Progenitor cell of endocrine pancreas (in vitro differentiated cells): ENCODE measurements at places on chromosomes 7 and 10.

DNA sequence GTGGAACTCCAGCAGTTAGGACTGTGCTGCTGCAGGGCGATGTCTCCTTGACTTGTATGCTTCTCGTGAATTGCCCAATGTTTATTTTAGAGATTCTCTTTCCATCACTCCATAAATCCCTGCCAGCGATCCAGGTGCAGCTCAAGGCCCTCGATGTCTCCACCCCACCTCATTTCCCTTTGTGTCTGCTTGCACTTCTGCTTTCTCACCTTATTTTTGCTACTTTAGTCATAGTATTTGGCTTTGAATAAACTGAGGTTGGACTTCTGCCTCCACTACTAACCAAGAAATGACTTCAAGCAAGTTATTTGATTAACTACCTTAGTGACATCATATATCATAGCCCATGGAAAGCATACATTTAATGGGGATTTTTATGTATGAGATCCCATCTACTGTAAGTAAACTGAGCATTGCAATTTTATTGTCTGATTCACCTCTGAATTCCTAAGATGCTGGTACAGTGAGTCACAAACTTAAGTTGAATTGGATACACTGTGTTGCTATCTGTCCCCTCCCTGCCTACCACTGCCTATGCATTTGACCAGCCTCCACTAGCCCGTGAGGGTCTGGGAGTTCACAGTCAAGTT is 255.8 kb downstream of the ABCA13 start:
- H3K4me3 ChIP-seq, result no peak overlapping the region
- H3K36me3 ChIP-seq, result no peaks in the 10 kb centered on the region
- DNase-seq, result no peak
- no peaks in the 10 kb centered on the region for H3K4me1 ChIP-seq
- no peak overlapping the region for H3K27ac ChIP-seq

DNA sequence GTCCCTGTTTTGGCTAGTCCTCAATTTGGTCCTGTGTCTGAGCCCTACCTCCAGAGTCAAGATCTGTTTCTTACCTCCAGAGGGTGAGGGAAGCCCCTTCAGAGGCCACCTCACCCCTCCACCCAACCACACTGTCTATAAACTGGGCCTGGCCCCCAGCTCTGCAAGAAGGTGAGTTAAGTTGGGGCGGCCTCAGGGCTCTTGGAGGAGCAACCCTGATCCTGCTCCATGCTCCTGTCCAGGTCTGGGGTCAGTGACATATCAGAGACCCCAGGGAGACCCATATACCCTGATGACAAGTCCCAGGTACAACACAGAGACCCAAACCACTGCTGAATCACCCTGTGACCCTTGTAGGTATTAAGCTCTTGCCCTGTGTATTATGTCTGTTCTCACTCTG is 69.5 kb downstream of the MYL10 start:
- no peak overlapping the region for H3K4me3 ChIP-seq
- H3K4me1 ChIP-seq, result peaks cover 1% of the 10 kb centered on the region
- H3K27me3 ChIP-seq, result peaks cover 11% of the 10 kb centered on the region
- H3K36me3 ChIP-seq, result no peaks in the 10 kb centered on the region
- DNase-seq, result no peak

GRCh38 chr7:108073305-108074070 is 56.7 kb downstream of the LAMB4 start:
- no peaks in the 10 kb centered on the region for H3K4me1 ChIP-seq
- no peak for DNase-seq
- no peak overlapping the region for H3K27ac ChIP-seq
- no peaks in the 10 kb centered on the region for H3K27me3 ChIP-seq
- no peaks in the 10 kb centered on the region for H3K36me3 ChIP-seq
- no peak overlapping the region for H3K4me3 ChIP-seq

- peaks cover 14% of the 10 kb centered on the region for H3K4me1 ChIP-seq
- no peak for DNase-seq
- no peak overlapping the region for H3K4me3 ChIP-seq
- no peaks in the 10 kb centered on the region for H3K27me3 ChIP-seq
- H3K27ac ChIP-seq, result no peak overlapping the region
Measured at GRCh38 chr10:100085596-100085995, 3.9 kb upstream of the CPN1 start.

- no peaks in the 10 kb centered on the region for H3K4me1 ChIP-seq
- peaks cover 36% of the 10 kb centered on the region for H3K27me3 ChIP-seq
- H3K36me3 ChIP-seq, result no peaks in the 10 kb centered on the region
- H3K27ac ChIP-seq, result no peak overlapping the region
- no peak overlapping the region for H3K4me3 ChIP-seq
- DNase-seq, result no peak
Measured at GRCh38 chr7:101186844-101187428, 6.8 kb upstream of the NAT16 start.

GRCh38 chr10:63627396-63627795 is 106.2 kb downstream of the REEP3 start:
- no peak overlapping the region for H3K27ac ChIP-seq
- peaks cover 31% of the 10 kb centered on the region for H3K4me1 ChIP-seq
- H3K27me3 ChIP-seq, result peaks cover 8% of the 10 kb centered on the region
- DNase-seq, result no peak
- no peak overlapping the region for H3K4me3 ChIP-seq

GRCh38 chr10:18350340-18350739 is 210.1 kb downstream of the CACNB2 start:
- H3K4me3 ChIP-seq, result no peak overlapping the region
- H3K27me3 ChIP-seq, result no peaks in the 10 kb centered on the region
- no peak overlapping the region for H3K27ac ChIP-seq
- no peak for DNase-seq

- H3K27ac ChIP-seq, result no peak overlapping the region
- H3K27me3 ChIP-seq, result no peaks in the 10 kb centered on the region
- no peak for DNase-seq
- H3K36me3 ChIP-seq, result peaks cover 8% of the 10 kb centered on the region
Measured at GRCh38 chr7:20152511-20152910, 64.7 kb downstream of the MACC1 start.

DNA sequence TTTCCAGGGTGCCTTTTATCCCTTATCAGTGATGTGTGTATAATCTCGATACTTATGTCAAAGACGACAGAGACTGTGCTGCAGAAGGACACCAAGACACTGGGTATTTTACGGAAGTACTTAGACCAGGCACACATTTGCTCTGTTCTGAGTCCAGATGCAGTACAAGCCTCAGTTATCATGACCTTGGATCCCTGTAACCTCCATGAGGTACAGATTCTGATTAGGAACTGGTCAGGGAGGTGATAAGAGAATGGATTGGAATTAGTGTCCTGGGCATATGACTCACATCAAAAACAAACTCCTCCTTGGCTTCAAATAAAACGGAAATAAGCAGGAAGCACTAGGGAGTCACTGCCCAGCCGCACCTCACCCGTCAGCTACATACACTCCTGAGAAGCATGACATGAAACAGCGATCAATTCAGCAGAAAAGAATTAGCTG is 146.5 kb downstream of the SFMBT2 start:
- peaks cover 13% of the 10 kb centered on the region for H3K4me1 ChIP-seq
- peaks cover 13% of the 10 kb centered on the region for H3K27me3 ChIP-seq

GRCh38 chr7:114175125-114175524 is 239.5 kb upstream of the FOXP2 start:
- H3K36me3 ChIP-seq, result no peaks in the 10 kb centered on the region
- DNase-seq, result no peak
- no peaks in the 10 kb centered on the region for H3K4me1 ChIP-seq
- no peak overlapping the region for H3K4me3 ChIP-seq
- no peak overlapping the region for H3K27ac ChIP-seq

GRCh38 chr10:86547296-86547695 is 25.7 kb upstream of the WAPL start:
- no peak overlapping the region for H3K27ac ChIP-seq
- no peak overlapping the region for H3K4me3 ChIP-seq
- H3K36me3 ChIP-seq, result no peaks in the 10 kb centered on the region
- peaks cover 12% of the 10 kb centered on the region for H3K27me3 ChIP-seq
